ENCODE measurements at places on chromosomes 6 and 20.

- DNase-seq = no peak
These were observed 9.5 kb downstream of the OVOL2 start for GRCh38 chr20:18048176-18048575.

- DNase-seq = no peak
These were observed 76.2 kb downstream of the WASF1 start for GRCh38 chr6:110103260-110103659.

GRCh38 chr6:7763881-7764280, 38.0 kb downstream of the BMP6 start:
- no peak for DNase-seq

DNA sequence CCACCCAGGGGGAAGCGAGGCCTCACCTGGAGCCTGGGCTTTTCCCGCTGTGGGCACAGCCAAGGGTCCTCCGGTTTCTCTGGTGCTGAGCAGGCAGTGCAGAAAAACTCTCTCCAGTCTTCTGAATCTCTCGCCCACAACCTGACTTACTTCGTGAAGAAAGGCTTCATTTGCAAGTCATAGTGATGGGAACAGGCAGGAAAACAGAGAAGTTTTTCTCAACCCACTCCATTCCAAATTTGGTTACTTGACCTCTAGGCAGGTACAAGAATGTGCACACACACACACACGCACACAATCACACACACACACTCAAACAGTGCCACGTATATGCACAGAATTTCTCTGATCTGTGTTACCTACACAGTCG, 524.5 kb downstream of the CD83 start:
- DNase-seq = no peak

- no peak for DNase-seq
These were observed 34.2 kb upstream of the B4GALT5 start for GRCh38 chr20:49747707-49748524.

GRCh38 chr6:150238846-150239407, 96.1 kb downstream of the PPP1R14C start:
- no peak for DNase-seq

- DNase-seq = no peak
These were observed 10.2 kb downstream of the POU3F2 start for GRCh38 chr6:98844244-98845210.

DNA sequence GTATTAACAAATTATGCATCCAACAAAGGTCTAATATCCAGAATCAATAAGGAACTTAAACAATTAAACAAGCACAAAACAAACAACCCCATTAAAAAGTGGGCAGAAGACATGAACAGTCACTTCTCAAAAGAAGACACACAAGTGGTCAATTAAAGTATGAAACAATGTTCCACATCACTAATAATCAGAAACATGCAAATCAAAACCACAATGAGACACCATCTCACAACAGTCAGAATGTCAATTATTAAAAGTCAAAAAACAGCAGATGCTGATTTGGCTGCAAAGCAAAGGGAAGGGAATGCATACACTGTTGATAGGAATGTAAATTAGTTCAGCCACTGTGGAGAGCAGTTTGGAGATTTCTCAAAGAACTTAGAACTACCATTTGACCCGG, 129.3 kb downstream of the PFDN4 start:
- DNase-seq = no peak

DNA sequence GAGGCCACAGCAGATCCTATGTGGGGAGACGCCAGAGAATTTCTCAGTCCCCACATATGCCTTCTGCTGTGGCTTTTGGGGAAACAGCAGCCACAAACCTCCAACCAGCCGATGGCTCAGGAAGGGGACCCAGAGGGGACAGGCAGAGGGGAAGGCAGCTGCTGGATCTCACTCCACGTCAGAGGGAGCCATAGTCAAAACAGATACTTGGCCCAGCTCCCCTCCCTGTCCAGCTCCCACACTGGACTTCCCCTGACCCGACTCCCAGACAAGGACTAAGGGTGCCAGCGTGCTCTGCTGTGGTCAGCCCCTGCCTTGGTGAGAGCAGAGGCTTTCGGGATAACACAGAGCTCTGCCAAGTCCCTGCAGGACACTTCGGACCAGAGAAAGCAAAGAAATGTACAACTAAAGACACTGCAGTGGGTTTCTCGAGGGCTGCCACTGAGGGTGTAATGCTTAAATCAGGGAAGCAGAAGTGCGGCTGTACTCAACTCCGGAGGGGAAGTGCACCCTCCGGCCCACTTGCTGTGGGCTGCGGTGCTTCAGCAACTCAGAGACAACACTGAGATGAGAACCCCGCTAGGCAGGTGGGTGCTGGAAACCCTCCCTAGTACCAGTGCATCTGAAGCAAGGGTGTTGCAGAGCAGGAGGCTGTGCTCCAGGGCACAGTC, 47.2 kb downstream of the RRBP1 start:
- no peak for DNase-seq

DNA sequence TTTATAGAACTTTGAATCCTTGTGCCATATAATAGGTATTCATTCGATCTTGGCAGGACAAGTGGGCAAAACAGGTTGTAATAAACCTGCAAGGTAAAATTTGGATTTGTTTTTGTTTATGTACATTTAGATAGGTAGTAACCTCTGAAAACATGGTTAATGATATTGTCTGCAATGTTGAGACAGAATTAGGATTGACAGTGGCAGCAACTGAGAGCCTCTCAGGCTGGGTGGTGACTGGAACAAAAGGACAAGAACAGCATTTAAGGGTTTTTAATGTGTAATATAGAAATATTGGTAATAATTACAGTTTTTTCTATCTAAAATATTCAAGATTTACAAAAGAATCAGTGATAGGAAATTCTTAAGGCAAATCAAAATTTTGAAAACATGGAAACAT, 382.0 kb downstream of the TFAP2B start:
- DNase-seq = no peak

- peak; percentile 34 for DNase-seq
These were observed 105.1 kb downstream of the TOX2 start for GRCh38 chr20:44019638-44020335.
